T-helper 2 cell treated with Interferon-gamma antibody and Interleukin-4, amounts not matched to agents 5 μg/mL and 100 μg/mL, for 36 hours (primary cell): ENCODE measurements at places on chromosomes 6 and 20.
A peak's percentile ranks its signal among the peaks of the same experiment; 100 is the strongest.

- DNase-seq, result no peak
Measured at GRCh38 chr6:32912951-32913350, 27.9 kb downstream of the HLA-DMB start.

- DNase-seq, result no peak
Measured at GRCh38 chr20:58097429-58097828, 131.0 kb downstream of the ANKRD60 start.

GRCh38 chr6:225907-226306 is 66.4 kb upstream of the DUSP22 start:
- DNase-seq, result no peak

DNA sequence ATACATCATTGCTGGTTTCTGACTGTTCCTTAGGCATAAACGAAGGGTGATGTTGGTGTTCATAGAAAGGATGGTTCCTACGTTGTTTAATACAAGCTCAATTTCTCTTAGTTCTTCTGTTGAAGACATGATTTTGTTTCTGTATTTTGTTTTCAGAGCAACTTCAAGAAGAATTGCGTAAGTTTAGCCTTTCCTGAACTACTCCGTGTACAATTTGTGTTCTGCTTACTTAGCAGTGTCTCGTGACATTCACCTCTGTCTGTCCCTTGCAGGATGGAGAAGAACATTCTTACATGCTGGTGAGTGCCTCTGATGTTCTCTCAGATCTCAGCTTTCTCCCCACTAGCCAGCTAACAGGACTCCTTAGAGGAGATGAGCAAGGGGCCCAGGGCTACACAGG is 7.6 kb downstream of the BTN2A2 start:
- DNase-seq, result no peak

- no peak for DNase-seq
Measured at GRCh38 chr6:6880745-6881437, 226.9 kb upstream of the RREB1 start.

GRCh38 chr6:169853196-169854082 is 102.0 kb downstream of the ERMARD start:
- no peak for DNase-seq

- no peak for DNase-seq
Measured at GRCh38 chr6:152127432-152128165, 320.1 kb downstream of the ESR1 start.

DNA sequence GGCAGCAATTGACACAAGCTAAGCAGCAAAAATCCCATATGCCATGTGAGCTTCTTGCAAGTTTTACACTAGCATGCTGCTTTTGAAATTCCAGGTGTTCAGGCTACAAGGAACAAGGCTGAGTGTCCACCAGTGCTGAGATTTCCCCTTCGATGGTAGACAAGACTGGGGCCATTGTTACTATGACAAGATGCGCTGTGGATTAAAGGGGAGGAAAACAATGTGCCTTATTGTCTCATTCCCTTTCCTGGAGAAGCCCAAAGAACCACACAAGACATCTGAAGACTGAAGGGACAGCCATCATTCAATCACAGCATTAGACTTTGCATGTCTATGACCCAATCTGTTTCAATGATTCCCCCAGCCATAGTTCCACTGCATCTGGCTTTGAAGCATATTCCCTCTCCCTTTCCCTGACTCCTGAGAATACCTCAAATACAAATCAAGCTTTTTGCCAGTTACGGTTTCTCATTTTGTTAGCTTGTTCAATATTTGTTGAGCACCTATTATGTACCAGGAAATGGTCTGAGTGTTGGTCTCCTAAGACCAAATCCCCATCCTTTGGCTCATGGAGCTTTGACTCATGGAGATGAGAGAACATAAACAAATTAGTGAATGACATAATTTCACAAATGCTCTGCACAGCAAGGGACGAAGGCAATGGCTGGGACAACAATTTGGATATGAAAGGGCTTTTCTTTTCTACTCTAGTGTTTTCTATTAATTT is 23.4 kb upstream of the SCGN start:
- DNase-seq, result no peak

GRCh38 chr6:132570221-132570777 is at the start of gene TAAR6:
TAAR6 (plus strand) TSS chr6:132570322; CDS start chr6:132570322, 0 bp downstream.
- DNase-seq, result no peak

- DNase-seq, result no peak
Measured at GRCh38 chr6:83470587-83470986, 39.7 kb upstream of the ME1 start.

GRCh38 chr6:90168693-90169131 is 127.9 kb downstream of the BACH2 start:
- no peak for DNase-seq

DNA sequence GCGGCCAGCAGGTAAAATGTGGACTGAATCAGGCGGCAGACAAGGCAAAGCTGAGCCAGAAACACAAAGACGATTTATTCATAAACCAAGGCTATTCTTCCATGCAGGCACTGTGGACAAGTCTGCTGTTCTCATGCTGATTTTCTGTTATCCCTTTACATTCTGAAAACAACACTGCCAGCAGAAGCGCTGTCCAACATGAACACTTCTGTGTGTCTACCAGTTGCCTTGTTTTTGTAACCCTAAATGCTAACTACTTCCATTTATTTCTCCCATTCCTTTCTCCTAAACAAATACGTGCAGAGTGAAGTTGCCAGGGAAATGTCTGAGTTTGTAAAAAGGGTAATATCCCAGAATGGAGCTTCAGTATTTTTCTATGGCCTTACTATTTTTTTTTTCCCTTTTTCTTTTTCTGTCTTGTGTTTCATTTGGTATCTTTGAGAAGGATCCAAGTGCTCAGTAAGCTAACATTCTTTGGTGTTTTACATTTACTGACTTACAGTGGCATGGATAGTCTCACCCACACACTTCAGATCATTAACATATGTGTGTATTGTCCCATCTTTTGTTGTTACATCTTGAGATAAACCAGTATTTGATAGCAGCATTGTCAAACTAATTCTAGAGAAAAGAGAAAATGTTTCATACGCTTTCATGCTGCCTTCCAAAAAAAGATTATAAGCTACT is 1308.9 kb upstream of the MAP3K7 start:
- no peak for DNase-seq

- no peak for DNase-seq
Measured at GRCh38 chr20:4155953-4156352, 140.6 kb upstream of the RNF24 start.

DNA sequence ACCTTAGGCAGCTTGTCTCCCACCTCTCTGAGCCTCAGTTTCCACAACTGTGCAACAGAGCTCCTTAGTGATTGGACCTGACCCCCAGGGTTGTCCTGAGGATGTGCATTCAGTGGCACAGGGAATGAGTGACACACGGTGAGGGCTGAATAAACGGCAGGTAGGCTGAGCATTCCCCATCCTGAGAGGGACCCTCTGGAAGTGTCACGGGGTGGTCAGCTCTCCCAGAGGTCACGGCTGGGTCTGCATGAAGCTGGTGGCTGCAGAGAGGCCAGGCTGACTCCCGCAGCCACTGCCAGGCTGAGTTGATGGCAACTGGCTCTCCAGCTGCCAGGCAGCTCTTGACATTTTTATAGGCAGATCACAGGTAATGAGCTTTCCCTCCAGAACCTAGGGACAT is 42.5 kb downstream of the CD40 start:
- no peak for DNase-seq

- no peak for DNase-seq
Measured at GRCh38 chr6:169452869-169453620, 199.4 kb upstream of the THBS2 start.

- no peak for DNase-seq
Measured at GRCh38 chr20:32440758-32441078, 82.6 kb downstream of the ASXL1 start.

GRCh38 chr6:3385660-3386151 is 71.1 kb downstream of the SLC22A23 start:
- DNase-seq, result no peak

GRCh38 chr6:133408543-133408942 is 167.4 kb downstream of the EYA4 start:
- DNase-seq, result no peak

GRCh38 chr6:137025786-137026730 is 18.7 kb downstream of the IL20RA start:
- peak; percentile 19 for DNase-seq

GRCh38 chr20:63759377-63759901 is 19.9 kb downstream of the SLC2A4RG start:
- DNase-seq, result no peak

GRCh38 chr6:17038316-17038715 is 63.5 kb upstream of the STMND1 start:
- no peak for DNase-seq

GRCh38 chr6:107656401-107656800 is 166.5 kb downstream of the SOBP start:
- no peak for DNase-seq

DNA sequence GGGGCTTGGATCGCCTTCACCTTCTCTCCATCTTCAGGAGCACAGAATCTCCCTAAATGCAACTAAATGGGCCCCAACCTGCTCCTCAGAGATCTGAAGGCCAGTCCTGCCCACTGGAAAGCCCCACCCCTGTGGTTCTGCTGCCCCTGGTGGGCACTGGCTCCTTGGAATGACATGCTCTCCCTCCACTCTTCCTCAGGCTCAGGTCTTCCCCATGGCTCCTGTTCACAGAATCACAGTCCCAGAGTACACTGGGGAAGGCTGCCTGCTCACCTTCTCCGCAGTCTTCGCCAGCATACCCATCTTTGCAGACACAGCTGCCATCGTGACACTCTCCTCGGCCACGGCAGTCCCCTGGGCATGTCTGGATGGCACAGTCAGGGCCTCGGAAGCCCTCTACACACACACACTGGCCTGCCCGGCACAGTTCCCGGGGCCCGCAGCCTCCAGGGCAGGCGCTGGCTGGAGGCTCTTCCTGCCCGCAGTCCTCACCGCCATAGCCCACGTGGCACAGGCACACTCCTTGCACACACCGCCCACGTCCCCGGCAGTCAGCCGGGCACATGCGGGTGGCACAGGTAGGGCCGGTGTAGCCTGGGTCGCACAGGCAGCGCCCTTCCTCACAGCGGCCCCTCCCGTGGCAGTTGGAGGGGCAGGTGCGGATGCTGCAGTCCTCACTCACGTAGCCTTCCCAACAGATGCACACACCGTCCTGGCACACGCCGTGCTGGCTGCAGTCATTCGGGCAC is 13.6 kb downstream of the TNXB start:
- no peak for DNase-seq

GRCh38 chr6:37033819-37034795 is 28.7 kb downstream of the FGD2 start:
- DNase-seq, result no peak

DNA sequence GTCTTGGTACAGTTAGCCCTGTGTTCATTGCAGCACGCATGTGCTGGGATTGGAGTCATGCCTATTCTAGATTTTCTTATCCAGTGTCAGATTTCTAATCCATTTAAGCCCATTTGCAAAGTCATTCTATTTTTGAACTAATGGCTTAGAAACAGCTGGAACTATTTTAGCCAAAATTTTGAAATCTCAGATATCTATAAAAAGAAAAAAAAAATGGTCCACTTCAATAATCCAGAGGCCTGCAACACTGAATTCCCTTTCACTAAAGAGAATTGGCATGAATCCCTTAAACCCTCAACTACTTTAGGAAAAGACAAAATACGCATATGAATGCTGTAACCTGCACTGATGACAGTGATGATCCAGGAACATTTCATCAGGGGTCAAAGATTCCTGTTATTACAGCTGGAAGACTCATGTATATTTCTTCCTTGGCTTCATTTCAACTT is 1.5 kb downstream of the COL21A1 start:
- no peak for DNase-seq

GRCh38 chr20:31827059-31827458 is 7.9 kb downstream of the MYLK2 start:
- no peak for DNase-seq

- DNase-seq, result no peak
Measured at GRCh38 chr6:122286512-122286911, 112.9 kb upstream of the HSF2 start.
